ENCODE measurements at places on chromosomes 3 and 15.

DNA sequence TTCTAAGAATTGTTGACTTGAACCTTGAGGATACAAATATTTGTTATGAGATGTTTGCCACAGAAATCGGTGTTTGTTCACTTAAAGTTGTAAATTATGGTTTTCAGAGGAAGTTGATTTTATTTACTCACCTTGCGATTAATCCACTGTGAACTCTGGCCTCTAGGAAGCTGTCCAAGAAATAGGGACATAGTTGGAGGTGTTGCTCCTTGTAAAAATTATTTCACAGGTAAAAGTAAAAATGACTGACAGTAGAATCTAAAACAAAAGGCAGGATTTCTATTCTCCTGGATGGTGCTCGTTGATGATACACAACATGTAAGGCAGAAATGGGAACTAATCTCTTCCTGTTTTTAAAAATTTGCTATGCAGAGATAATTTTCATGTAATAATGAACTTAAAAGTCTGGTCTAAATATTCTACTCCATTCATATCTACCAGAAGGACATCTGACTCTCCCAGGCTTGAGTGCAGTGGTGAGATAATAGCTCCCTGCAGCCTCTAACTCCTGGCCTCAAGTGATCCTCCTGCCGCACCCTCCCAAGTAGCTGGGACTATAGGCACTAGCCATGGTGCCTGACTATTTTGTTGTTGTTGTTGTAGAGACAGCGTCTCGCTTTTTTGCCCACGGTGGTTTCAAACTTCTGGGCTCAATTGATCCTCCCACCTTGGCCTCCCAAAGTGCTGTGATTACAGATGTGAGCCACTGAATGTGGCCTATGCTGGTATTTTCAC lies 17.1 kb upstream of the LZTFL1 start:
- DNase-seq = no peak

GRCh38 chr3:175267121-175267531 lies 408.0 kb downstream of the NAALADL2 start:
- no peak for DNase-seq

GRCh38 chr3:21705769-21706168 lies 45.2 kb downstream of the ZNF385D start:
- no peak for DNase-seq

DNA sequence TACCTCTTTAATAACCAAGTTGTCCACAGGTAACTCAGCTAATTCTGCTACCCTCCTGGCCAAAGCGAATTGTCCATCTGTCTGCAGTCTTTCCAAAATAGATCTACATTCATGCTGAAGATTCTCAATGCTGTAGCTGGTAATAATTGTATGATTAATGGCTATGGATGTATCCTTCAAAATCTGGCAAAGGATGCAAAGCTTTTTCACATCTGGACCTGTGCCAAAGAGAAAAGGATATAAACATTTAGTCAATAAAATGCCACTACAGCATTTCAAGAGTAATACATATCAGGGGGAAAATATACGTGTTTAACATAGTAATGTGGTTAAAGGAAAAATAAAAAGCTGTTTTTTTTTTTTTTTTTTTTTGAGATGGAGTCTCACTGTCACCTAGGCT lies 48.7 kb downstream of the EIF3J start:
- DNase-seq = no peak

DNA sequence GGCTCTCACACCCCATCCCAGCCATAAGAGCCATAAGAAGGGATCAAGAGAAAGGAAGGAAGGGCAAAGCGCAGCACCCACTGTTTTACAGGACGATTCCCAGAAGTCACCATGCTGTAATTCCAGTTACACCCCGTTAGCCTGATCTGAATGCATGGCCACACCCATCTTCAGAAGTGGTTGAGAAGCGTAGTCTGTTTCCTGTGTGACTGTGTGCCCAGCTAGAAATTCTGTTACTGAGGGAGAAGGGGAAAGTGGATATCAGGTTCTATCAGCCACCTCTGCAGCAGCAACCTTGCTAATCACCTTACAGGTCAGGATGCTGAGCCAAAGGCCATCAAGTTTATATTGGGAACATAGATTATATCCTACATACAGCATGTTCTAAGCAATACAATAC lies 260.0 kb downstream of the ABHD5 start:
- no peak for DNase-seq

- DNase-seq = no peak
Observed at GRCh38 chr3:153051427-153052095, 110.5 kb upstream of the RAP2B start.

DNA sequence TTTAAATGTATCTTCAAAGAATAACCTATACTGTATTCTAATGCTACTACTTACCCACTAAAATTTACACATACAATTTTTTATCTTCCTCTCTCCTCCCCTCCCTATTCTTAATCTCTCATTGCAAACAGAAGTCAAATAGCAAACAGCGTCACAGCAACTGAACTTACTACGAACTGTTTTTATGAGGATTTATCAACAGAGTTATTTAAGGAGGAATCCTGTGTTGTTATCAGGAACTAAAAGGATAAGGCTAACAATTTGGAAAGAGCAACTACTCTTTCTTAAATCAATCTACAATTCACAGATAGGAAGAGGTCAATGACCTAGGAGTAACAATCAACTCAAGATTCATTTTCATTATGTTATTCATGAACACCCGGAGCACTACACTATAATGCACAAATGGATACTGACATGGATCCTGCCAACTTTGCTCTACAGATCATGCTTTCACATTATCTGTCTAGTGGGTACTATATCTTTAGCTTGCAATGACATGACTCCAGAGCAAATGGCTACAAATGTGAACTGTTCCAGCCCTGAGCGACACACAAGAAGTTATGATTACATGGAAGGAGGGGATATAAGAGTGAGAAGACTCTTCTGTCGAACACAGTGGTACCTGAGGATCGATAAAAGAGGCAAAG lies 984 bp downstream of the FGF7 start:
- no peak for DNase-seq

DNA sequence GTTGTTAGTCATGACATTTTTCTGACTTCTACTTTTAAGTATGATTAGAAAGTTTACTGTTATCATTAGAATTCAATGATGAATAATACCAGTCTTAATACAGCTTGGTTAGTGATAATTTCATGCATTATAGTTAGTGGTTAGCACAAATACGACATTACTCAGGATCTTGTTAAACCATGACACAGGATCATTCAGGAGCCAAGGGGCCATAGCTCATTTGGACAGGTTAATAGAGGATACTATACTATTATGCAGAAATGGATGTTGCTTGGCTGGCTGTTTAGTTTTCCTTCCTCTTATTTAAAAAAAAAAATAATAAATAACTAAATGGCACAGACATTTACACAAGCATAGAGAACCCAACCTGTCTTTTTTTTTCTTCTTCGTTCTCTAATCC lies 55.5 kb downstream of the NSUN3 start:
- DNase-seq = no peak

DNA sequence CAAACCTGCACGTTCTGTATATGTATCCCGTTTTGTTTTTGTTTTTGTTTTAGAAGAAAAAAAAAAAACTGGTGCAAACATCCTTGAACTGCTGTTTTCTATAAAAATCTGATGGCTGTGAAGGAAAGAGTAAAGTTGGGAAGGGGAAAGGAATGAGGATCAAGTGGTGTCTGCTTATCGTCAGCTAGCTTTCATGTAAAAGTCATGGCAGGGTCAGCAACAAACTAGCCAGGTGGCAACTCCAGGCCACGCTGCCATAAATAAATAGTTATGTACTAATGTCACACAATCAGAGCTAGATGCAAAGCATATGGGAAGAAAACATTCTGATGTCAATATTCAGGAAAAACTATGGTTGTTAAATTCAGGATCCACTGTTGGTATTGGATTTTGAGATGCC lies 2.3 kb upstream of the CDIN1 start:
- no peak for DNase-seq
